ENCODE measurements at places on chromosomes 11 and 22.

GRCh38 chr11:123753110-123753509, 1.2 kb downstream of the OR6X1 start:
- no peaks in the 10 kb centered on the region for H3K4me1 ChIP-seq
- no peak overlapping the region for H3K27ac ChIP-seq
- H3K36me3 ChIP-seq: no peaks in the 10 kb centered on the region
- DNase-seq: no peak
- no peaks in the 10 kb centered on the region for H3K27me3 ChIP-seq
- no peak overlapping the region for H3K4me3 ChIP-seq

DNA sequence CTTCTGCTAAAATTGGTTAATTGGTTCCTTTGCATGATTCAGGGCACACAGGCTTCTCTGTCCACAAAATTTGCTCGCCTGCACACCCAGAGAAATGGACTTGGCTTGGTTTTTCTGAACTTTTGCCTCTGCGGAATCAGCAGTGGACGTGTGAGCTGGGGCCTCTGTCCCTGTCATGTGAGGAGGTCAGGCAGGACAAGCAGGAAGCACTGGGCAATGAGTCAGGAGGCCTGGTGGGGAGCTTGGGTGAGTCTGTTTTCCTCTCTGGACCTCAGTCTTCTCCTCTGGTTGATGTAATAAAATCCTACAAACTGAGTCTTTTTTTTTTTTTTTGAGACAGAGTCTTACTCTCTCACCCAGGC, 10.4 kb upstream of the CELSR1 start:
- H3K4me3 ChIP-seq: no peak overlapping the region
- no peaks in the 10 kb centered on the region for H3K27me3 ChIP-seq
- H3K27ac ChIP-seq: peak overlapping the region; percentile 66
- DNase-seq: peak; percentile 60

DNA sequence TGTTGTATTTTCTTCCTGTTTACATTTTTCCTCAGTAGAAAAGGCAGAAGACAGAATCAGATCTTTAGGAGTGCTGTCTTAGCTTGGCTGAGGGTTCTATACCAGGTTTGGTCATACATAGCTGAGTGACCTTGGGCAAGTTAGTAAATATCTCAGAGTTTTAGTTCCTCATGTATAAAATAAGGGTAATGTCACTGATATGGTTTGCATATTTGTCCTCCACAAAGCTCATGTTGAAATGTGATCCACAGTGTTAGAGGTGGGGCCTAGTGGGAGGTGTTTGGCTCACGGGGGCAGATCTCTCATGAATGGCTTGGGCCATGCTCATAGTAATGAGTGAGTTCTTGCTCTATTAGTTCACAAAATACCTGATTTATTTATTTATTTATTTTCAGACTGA, 7.5 kb upstream of the HTR3A start:
- no peak overlapping the region for H3K27ac ChIP-seq
- no peaks in the 10 kb centered on the region for H3K27me3 ChIP-seq
- no peaks in the 10 kb centered on the region for H3K36me3 ChIP-seq
- H3K4me3 ChIP-seq: no peak overlapping the region

DNA sequence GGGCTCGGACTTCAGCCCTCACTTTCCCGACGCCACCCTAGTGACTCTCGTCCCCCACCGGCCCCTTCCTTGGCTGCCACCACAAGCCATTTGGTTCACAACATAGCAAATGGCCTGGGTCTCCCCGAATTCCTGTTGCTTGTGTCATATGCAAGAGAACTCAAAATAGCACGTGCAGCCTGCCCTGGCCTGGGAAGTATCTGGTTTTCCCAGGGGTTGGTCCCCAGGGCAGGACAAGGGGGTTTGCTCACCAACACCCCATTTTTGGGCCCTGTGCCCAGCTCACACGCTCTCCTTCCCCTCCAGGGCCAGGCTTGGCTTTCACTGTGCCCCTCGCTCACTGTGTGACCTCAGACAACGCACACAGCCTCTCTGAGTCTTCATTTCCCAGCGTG, 12.8 kb upstream of the TPCN2 start:
- H3K27me3 ChIP-seq: no peaks in the 10 kb centered on the region
- H3K36me3 ChIP-seq: no peaks in the 10 kb centered on the region
- H3K4me1 ChIP-seq: no peaks in the 10 kb centered on the region
- no peak for DNase-seq

GRCh38 chr11:65615229-65615949, at the start of gene PCNX3:
Gene PCNX3 (plus strand): TSS chr11:65615776. CDS start chr11:65616312, 536 bp downstream.
- peak; percentile 100 for DNase-seq
- no peaks in the 10 kb centered on the region for H3K27me3 ChIP-seq
- H3K4me1 ChIP-seq: no peaks in the 10 kb centered on the region
- H3K27ac ChIP-seq: peak within 1 kb of the TSS; percentile 81

GRCh38 chr11:25733777-25734176, 598.2 kb upstream of the ANO3 start:
- no peak overlapping the region for H3K27ac ChIP-seq
- H3K27me3 ChIP-seq: no peaks in the 10 kb centered on the region
- no peaks in the 10 kb centered on the region for H3K4me1 ChIP-seq
- H3K4me3 ChIP-seq: no peak overlapping the region
- no peaks in the 10 kb centered on the region for H3K36me3 ChIP-seq

DNA sequence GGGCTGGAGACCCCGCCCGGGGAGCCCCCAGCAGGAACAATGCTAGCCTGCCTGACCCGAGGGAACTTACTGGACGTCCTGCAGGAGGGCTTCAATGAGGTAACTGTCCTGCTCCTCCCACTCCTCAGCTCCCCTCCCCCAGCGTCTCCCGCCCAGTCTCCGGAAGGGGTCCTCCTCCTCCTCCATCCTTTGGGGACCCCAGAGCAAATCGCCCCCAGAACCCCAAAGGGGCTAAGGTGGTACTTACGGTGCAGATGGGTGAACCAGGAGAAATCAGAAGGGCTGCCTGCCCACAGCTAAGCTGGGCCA, 272 bp downstream of the DIXDC1 start:
- DNase-seq: no peak
- H3K27ac ChIP-seq: peak overlapping the region; percentile 97
- H3K36me3 ChIP-seq: no peaks in the 10 kb centered on the region
- H3K4me3 ChIP-seq: peak overlapping the region; percentile 40
- peaks cover 29% of the 10 kb centered on the region for H3K4me1 ChIP-seq

DNA sequence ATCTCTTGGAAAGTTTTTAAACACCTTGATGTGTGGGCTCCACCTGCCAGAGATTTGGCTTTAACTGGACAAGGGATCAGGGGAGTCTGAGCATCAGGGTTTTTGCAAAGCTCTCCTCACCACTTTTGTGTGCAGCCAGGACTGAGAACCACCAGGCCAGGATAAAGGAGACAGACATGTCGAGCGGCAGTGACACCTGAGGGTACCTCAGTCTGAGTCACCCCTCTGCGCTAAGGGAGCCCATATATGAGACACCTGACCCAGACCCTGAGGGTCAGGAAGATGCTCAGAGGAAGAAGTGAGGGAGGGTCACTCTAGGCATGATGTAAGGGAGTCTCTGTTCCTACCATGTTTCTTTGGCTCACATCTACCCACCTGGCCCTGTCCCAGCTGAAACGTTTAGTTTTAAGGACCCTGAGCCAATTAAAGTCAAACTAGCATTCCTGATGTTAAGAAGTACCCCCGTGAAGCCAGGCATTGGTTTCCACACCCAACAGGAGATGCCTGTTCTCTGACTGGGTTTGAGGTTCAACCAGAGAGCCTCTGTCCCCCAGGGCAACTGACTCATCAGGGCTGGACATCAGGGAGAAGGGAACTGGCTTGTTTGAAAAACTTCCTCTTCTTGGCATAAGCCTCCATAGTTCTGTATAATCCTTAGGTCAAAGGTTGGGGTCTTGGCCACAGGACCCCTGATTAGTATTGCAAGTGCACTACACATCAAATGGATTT, 72.4 kb upstream of the BIRC3 start:
- peaks cover 22% of the 10 kb centered on the region for H3K4me1 ChIP-seq
- H3K27ac ChIP-seq: peak overlapping the region; percentile 69
- H3K36me3 ChIP-seq: no peaks in the 10 kb centered on the region
- H3K27me3 ChIP-seq: no peaks in the 10 kb centered on the region
- DNase-seq: peak; percentile 91

GRCh38 chr11:77056814-77057402, 9.9 kb upstream of the CAPN5 start:
- no peak for DNase-seq
- no peaks in the 10 kb centered on the region for H3K4me1 ChIP-seq
- no peaks in the 10 kb centered on the region for H3K36me3 ChIP-seq
- no peaks in the 10 kb centered on the region for H3K27me3 ChIP-seq
- H3K27ac ChIP-seq: no peak overlapping the region

GRCh38 chr11:47451990-47452389, 3.1 kb upstream of the RAPSN start:
- H3K4me1 ChIP-seq: no peaks in the 10 kb centered on the region
- H3K27ac ChIP-seq: no peak overlapping the region
- H3K36me3 ChIP-seq: no peaks in the 10 kb centered on the region
- H3K4me3 ChIP-seq: no peak overlapping the region
- no peak for DNase-seq

- no peak for DNase-seq
- H3K27ac ChIP-seq: no peak overlapping the region
- H3K4me1 ChIP-seq: no peaks in the 10 kb centered on the region
- H3K27me3 ChIP-seq: no peaks in the 10 kb centered on the region
Observed at GRCh38 chr11:93468290-93468689, 74.9 kb downstream of the SMCO4 start.

- H3K4me3 ChIP-seq: no peak overlapping the region
- peaks cover 25% of the 10 kb centered on the region for H3K36me3 ChIP-seq
- H3K27me3 ChIP-seq: no peaks in the 10 kb centered on the region
- DNase-seq: peak; percentile 75
- no peak overlapping the region for H3K27ac ChIP-seq
Observed at GRCh38 chr22:19909350-19910179, 32.0 kb upstream of the COMT start.

- DNase-seq: no peak
- no peak overlapping the region for H3K4me3 ChIP-seq
- no peaks in the 10 kb centered on the region for H3K36me3 ChIP-seq
- H3K27me3 ChIP-seq: no peaks in the 10 kb centered on the region
Observed at GRCh38 chr11:118010738-118011461, 24.7 kb downstream of the IL10RA start.

DNA sequence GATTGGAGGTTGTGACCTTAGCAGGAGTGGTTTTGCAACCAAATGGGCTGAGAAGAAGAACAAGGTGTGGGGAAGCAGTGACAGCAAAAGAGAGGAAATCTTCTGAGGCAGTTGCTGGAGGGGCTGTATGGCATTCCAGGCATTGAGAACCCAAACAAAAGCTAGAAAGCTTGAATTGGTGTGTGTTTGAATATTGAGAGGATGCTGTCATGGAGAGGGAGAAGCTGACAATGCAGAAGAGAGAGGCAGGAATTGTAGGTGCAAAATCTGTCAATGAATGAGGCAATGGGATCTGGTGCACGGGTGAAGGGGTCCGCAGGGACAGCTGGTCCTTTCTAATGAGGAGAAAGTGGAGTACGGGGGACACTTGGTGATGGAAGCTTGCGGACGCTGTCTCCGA, 123.4 kb downstream of the C11orf91 start:
- no peak overlapping the region for H3K4me3 ChIP-seq
- no peaks in the 10 kb centered on the region for H3K27me3 ChIP-seq
- H3K4me1 ChIP-seq: no peaks in the 10 kb centered on the region
- DNase-seq: no peak
- no peaks in the 10 kb centered on the region for H3K36me3 ChIP-seq

DNA sequence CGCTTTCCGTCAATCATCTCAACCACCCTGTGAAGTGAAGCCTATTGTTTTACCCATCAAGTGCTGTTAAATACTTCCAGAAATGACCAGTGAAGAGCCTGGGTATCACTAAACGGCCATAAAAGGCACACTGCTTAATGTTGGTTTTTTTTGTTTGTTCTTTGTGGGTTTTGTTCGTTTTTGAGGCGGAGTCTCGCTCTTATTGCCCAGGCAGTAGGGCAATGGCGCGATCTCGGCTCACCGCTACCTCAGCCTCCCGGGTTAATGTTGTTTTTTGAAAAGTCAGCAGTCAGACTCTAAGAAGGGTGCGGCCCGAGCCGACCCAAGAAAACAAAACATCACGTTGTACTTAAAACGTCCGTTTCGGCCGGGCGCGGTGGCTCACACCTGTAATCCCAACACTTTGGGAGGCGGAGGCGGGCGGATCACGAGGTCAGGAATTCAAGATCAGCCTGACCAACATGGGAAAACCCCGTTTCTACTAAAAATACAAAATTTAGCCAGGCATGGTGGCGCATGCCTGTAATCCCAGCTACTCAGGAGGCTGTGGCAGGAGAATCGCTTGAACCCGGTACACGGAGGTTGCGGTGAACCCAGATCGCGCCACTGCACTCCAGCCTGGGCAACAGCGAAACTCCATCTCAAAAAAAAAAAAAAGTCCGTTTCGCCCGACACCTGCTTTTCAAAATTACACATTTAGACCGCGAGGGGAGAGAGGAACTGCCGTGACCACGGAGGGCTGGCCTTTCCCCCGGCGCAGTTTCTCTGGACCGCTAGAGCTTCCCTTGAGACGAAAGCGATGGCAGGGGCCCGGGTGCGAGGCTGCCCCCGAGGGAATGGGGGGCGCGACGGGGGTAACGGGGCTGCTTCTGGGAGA, 714 bp downstream of the CD59 start:
- peak overlapping the region; percentile 80 for H3K27ac ChIP-seq
- H3K4me1 ChIP-seq: peaks cover 43% of the 10 kb centered on the region
- H3K27me3 ChIP-seq: no peaks in the 10 kb centered on the region

GRCh38 chr22:26168939-26169314, 335 bp upstream of the SEZ6L start:
- H3K4me3 ChIP-seq: no peak overlapping the region
- H3K36me3 ChIP-seq: no peaks in the 10 kb centered on the region
- no peak overlapping the region for H3K27ac ChIP-seq
- DNase-seq: no peak
- peaks cover 60% of the 10 kb centered on the region for H3K27me3 ChIP-seq

DNA sequence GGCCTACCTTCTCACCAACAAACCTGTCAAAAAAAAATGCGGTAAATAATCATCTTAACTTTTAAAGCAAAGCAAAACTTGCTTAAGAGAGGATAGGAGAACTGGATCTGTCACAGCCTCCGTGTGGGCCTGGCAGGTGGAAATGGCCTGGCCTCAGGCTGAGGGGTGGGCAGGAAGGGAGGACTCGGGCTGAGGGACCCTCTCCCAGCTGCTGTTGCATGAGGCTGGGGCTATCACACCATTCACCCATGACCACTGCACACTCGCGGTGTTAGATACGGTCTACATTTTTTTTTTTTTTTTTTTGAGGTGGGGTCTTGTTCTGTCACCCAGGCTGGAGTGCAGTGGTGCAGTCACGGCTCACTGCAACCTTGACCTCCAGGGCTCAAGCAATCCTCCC, 24.5 kb downstream of the ARHGAP1 start:
- H3K27ac ChIP-seq: peak overlapping the region; percentile 19
- H3K36me3 ChIP-seq: peaks cover 24% of the 10 kb centered on the region
- peak; percentile 37 for DNase-seq
- H3K27me3 ChIP-seq: no peaks in the 10 kb centered on the region
- H3K4me3 ChIP-seq: no peak overlapping the region

DNA sequence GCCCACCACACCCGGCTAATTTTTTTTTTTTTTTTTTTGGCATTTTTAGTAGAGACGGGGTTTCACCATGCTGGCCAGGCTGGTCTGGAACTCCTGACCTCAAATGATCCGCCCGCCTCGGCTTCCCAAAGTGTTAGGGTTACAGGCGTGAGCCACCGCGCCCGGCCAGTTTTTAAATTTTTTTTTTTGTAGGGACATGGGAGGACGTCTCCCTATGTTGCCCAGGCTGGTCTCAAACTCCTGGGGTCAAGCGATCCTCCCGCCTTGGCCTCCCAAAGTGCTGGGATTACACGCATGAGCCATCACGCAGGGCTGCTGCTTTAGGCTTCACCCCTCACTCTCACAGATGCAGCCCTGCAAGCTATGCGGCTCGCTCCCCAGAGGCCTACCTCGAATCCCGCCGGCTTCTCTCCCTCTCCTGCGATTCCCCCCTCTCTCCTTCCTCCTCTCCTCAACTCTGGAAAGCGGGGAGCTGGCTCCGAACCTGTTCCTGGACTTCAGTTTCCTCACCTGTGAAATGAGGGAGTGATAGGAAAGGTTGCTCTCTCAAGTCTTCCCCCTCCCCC, 926 bp downstream of the CCDC157 start:
- no peak overlapping the region for H3K27ac ChIP-seq
- H3K4me1 ChIP-seq: peaks cover 5% of the 10 kb centered on the region
- no peak for DNase-seq
- no peaks in the 10 kb centered on the region for H3K27me3 ChIP-seq
